ENCODE measurements at places on chromosomes 12 and 14. TPM values are rescaled to one million over a fixed set of nuclear protein-coding genes. Genes with fewer than 3 reads are reported as not detected.

- no peak for DNase-seq
Measured at GRCh38 chr14:95483309-95484165, 32.9 kb downstream of the SYNE3 start.

- DNase-seq = no peak
Measured at GRCh38 chr12:3107071-3107583, 29.9 kb downstream of the TSPAN9 start.

GRCh38 chr12:86662464-86662863, 406.3 kb upstream of the MGAT4C start:
- no peak for DNase-seq

GRCh38 chr12:52399756-52400155, 6.4 kb downstream of the KRT82 start:
- DNase-seq = no peak

DNA sequence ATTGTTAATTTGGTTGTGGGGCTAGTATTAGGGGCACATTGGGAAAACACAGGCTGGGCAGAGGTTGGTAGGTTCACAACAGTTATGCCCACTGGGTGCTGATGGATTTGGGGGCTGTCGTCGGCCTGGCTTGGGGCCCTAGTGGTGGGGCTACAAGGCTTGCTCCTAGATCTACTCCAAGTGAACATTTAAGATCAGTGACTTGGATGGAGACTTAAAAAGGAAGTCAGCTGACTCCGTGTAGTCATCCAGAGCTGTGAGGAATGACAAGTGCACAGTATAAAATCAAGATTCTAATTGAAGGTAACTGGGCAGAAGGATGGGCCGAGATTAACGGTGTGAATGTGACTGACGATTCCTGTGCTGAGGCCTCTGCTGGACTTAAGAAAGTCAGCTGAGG, 12.8 kb upstream of the NR4A1 start:
- no peak for DNase-seq

GRCh38 chr12:13986031-13986430, 4.6 kb upstream of the GRIN2B start:
- no peak for DNase-seq

DNA sequence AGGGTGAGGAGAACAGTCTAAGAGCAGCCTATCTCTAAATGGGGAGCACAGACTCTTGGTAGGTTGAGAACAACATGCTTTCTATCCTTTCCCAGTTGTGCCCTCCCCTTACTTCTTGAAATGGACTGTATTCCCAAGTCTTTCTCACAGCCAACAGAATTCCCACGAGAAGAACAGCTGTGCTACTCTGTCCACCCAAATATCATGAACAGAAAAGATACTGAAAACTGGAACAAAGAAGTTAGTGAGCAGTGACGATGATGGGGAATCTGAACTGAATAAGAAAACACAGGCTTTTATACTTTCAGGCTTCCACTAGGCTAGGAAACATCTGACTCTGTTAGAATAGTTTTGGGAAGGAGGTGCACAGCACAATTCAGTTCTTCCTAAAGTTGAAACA, 3.4 kb downstream of the NACA start:
- DNase-seq = no peak

- DNase-seq = no peak
Measured at GRCh38 chr14:88233915-88234314, 89.2 kb downstream of the KCNK10 start.

- no peak for DNase-seq
Measured at GRCh38 chr14:50006141-50006540, 110.2 kb downstream of the VCPKMT start.

DNA sequence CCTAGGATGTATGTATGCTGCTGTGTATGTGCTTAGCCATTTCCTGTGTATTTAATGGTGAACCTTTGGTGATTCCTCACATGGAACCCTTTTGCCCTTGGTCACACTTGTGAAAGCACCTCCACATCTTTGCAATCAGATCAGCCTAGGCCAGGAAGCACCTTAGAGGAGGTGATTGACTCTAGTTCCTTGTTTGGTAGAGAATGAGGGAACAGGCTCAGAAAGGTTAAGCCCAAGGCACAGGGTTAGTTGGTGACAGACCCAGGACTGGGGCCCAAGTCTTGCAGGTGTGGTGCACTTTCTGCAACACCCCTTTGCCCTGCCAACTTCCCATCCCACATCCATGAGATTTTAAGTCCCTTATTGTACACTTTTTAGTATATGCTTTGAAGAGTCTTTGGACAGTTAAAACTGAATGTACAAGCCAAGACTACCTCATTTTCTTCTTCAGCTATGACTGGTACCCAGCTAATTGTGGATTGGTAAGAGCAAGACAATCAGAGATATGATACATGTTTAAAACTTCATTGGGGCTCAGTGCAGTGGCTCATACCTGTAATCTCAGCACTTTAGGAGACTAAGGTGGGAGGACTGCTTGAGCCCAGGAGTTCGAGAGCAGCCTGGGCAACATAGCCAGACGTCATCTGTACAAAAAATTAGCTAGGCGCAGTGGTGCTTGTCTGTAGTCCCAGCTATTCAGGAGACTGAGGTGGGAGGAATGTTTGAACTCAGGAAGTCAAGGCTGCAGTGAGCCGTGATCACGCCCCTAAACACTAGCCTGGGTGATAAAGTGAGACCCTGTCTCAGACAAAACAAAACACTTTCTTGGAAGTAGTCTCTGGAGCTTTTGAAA, 71.1 kb downstream of the RASSF3 start:
- no peak for DNase-seq

ANO4 gene
- total RNA-seq = not detected

DPPA3 gene
- total RNA-seq = not detected

PDE3A gene
- not detected for total RNA-seq

GPRC5A gene
- not detected for total RNA-seq

SLC6A15 gene
- not detected for total RNA-seq

TAS2R8 gene
- not detected for total RNA-seq

GARIN6 gene
- not detected for total RNA-seq

LPAR5 gene
- 18.5 TPM for total RNA-seq

PZP gene
- total RNA-seq = not detected

BICDL1 gene
- total RNA-seq = 59.8 TPM

Measured in activated CD8-positive, alpha-beta memory T cell treated with anti-CD3 and anti-CD28 coated beads, Interleukin-2, amount 10 ng/mL, durations not matched to agents 7 days and 5 days (primary cell).